ENCODE measurements at places on chromosomes 11 and 22.

- no peak for DNase-seq
Measured at GRCh38 chr22:29224121-29224858, 18.6 kb downstream of the EMID1 start.

DNA sequence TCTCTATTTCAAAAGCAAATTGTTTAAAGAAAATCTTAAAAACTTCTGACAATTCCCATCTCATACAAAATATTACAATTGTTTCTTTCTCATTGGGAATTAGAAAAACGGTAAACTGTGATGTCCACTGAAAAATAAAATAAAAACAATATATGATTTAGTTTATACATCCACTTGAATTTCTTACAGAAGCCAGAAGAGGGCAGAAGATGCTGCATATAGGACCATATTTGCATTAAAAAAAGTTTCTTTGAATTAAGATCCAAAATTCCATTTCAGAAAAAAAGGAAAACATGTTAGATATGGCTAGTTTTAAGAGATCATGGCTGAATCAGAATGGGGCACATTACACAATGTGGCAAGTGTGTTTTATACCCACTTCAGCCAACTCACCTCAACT lies 39.3 kb upstream of the LRRC4C start:
- DNase-seq = no peak

GRCh38 chr22:36359470-36359996 lies 28.2 kb downstream of the MYH9 start:
- no peak for DNase-seq

- DNase-seq = no peak
Measured at GRCh38 chr22:40410272-40410671, 39.9 kb downstream of the SGSM3 start.

DNA sequence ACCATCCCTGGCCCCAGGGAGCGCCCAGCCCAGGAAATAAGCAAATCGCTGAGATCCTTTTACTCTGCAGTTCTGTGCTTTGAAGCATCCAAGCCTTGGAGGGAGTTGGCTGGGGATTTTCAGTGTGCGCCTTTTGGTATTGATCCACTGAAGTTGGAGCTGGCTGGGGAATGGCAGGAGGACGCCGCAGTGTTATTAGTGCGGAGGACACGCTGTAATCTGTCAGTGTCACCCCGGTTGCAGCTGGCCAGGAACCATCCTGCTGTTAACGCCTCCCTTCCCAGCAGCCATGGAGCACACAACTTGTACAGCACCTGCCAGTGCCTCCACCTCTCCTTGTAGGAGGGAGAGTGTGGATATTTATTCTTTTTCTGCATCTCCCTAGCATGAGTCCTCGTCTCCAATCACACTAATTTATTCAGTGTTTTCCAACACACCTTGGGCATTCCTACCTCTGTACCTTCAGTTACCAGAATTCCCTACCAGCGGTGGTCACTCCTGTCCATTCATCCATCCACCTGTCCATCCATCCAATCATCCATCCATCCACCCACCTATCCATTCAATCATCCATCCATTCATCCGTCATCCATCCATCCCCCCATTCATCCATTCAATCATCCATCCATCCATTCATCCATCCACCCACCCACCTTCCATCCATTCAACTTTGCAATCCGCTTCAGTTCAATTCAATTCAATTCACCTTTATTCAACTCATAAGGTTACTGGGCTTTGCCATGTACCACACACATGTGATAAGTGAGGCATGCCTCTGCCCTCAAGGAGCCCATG lies 21.9 kb upstream of the EIF3D start:
- no peak for DNase-seq

DNA sequence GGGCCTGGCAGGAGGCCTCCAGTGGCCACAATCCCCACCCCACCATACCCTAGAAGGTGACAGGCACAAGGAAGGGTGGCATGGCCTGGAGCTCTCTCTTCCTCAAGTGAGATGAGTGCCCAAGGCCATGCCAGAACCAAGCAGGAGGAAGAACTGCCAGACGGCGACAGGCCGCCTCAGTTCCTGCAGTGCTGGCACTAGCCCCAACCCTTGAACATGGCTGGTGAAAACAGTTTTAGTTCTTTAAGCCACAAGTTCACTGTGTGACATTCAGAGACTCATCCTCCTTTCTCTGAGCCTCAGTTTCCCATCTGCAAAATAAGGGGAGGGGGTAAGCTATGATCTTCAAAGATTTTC lies 9.8 kb downstream of the CHRDL2 start:
- no peak for DNase-seq

- peak; percentile 68 for DNase-seq
Measured at GRCh38 chr11:128624269-128625175, 37.2 kb upstream of the ETS1 start.

DNA sequence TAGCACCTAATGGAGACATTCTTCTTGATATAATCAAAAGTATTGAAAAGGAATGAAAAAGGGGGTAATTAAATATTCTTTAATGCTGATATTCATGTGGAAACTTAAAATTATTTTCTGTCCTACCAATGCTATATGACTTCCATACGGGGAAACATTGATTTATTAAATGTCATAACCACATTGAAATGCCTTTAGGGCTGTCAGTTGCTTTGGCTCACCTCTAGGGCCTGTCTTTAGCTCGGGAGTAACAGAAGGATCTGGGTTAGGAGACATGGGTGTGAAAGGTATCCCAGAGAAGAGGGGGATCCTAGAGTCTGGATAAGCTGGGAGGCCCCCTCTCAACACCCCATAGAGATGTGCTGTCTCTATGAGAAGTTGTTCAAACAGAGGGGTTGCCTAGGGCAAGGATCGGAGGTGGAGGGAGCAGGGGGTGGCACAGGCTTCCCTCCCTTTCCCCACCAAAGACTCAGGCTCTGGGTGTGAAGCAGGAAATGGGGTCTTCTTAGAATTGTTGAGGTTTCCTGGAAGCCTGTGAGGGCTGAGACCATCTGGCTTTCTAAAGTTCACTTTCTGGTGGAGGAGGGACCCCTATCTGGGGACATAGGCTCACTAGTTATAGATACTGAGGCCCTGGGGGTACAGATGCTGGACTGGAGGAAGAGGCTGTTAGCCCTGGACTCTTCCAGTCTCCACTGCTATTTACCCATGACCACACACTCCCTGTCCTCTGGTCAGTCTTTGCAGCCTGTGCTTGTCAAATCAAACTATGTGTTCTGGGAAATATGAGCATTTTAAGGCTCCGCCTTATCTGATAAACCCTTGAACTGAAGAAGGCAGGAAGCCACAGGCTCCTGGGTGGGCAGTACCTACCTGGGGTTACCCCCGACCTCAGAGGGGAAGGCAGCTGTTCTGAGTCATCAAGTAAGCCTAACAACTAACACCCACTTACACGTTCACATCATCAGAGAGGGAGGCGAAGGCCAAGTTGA lies 55.8 kb upstream of the RRAS2 start:
- peak; percentile 78 for DNase-seq

DNA sequence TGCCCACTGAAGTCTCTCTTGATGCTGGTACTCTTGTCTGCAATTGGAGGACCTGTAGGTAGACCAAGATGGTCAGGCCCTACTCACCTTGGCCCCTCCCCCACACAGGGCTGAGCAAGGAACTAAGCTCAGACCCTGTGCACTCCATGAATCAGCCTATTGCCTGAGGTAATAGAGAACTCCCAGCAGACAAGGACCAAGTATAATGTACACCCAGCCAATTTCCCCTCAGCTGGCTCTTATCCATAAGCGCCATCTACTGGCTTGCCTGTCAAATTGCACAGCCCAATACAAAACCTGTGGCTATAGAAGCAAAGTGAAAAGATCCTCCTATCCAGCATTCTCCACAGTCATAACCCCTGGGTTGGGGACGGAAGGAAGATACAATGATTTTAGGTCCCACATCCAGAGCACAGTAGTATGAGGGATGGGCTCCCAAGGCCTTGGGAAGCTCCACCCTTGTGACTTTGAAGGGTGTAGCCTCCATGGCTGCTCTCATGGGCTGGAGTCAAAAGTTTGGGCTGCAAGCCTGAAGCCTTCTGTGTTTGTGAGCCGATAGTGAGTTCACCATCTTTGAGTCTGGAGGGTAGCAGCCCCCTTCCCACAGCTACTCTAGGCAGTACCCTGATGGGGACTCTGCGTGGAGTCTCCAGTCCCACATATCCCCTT lies 56.0 kb downstream of the GLYATL2 start:
- peak; percentile 40 for DNase-seq

- no peak for DNase-seq
Measured at GRCh38 chr11:126405906-126406305, 50.4 kb downstream of the ST3GAL4 start.

DNA sequence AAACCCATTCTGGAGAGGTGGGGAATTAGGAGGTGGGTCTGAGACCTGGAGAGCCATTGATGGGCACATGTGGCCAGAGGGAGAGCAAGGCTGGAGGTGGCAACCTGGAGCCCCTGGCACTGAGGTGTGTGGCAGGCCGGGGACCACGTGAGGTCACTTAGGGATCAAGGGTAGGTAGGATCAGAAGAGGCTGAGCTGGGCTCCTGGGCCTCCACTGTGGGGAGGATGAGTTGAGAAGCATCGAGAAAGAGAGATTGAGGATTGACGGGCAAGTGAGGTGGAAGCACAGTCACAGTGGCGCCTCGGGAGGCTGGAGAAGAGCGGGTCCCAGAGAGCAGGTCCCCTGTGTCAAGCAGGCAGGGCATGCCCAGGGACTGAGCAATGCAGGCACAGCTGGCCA lies 4.1 kb downstream of the GNAZ start:
- DNase-seq = no peak

DNA sequence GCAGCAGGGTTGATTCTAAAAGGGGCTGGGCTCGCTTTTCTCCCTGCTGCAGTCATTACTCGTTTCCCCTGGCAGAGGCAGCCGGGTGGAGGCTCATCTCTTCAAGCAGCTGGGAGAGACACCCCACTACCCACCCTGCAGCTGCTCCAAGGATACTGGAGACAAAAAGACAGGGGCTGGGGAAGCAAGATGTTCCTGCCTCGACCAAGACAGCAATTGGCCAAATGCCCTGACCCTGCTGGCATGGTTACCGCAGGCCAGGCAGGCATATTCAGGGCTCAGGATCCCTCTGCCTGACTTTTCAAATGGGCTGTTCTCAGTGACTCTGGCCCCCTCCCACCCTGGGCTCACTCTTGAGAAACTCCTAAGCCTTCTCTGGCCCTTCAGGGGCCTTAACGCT lies 6.8 kb upstream of the RGL4 start:
- no peak for DNase-seq

- peak; percentile 92 for DNase-seq
Measured at GRCh38 chr11:74748211-74749126, at the start of gene RNF169. RNF169 (plus strand) TSS chr11:74748849; CDS start chr11:74748881, 32 bp downstream.

GRCh38 chr11:73313652-73314051 lies 5.6 kb downstream of the ARHGEF17 start:
- no peak for DNase-seq

GRCh38 chr11:94932503-94932902 lies 40.9 kb downstream of the CWC15 start:
- no peak for DNase-seq

DNA sequence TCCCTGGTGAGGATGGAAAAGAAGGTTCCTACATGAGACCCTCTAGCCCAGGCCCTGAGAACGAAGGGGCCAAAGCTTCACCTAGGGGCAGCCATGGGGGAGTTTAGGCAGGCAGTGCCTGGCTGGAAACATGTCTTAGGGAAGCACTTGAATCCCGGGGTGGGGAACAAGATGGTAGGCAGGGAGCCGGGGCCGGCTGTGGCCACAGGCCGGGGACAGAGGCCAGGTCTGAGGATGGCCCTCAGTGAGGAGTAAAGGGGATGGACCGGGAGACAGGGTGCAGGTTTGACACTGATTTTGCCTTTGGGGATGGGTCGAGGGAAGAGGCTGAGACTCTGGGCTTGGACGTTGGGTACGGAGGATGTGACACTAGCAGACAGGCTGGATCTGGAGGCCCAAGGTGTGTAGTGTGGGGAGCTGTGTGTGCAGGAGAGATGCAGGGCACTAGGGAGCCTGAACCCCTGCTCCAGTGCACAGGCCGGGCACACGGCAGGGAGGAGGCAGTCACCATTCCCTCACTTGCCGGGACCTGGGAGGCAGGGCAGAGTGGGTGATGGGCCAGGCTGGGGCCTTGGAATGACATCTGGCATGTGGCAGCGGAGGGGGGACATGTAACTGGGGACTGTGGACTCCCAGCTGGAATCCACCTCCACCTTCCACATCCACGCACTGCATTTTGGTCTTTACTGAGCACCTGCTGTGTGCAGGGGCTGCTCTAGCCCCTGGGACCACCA lies 6.1 kb downstream of the RTN4R start:
- no peak for DNase-seq
